GOT3 (cell line): ENCODE measurements at places on chromosomes 12 and 14.

GRCh38 chr12:69039911-69040310 is 106.9 kb upstream of the CPM start:
- no peak for DNase-seq

DNA sequence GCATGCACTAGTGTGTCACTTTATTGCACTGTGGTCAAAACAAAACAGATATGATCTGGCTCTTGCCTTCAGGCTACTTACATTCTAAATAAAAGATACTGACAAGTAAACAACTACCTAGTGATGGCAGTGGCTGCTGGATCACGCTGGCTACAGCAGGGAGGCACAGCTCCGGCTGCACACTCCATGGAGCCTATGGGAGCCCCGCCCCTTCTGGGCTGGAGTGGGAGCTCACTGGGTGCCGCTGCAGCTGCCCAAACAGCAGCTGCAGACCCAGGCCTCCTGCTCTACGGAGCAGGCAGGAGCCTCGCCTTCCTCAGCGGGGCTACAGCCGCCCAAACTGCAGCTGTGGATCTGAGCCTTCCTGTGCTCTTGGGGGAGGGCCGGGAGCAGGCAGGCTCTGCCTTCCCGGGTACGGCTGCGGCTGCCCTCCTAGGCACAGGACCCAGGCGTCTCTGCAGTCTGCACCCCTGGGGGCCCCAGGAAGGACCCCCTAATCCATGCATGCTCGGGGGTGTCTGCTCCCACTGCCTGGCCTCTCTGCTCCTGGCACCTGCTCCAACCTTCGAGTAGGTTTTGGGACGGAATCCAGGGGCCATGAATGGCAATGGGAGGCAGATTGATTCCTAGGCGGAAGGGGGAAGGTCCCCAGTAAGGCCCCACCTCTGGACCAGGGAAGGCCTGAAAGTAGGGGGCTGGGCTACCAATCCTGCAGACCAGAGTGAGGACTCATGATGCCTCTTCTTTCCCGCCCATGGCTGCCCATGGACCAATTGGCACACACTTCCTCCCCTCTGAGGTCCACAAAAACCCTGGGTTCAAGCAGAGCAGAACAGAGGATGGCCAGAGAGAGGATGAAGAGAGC is 253.1 kb downstream of the ANO6 start:
- no peak for DNase-seq

DNA sequence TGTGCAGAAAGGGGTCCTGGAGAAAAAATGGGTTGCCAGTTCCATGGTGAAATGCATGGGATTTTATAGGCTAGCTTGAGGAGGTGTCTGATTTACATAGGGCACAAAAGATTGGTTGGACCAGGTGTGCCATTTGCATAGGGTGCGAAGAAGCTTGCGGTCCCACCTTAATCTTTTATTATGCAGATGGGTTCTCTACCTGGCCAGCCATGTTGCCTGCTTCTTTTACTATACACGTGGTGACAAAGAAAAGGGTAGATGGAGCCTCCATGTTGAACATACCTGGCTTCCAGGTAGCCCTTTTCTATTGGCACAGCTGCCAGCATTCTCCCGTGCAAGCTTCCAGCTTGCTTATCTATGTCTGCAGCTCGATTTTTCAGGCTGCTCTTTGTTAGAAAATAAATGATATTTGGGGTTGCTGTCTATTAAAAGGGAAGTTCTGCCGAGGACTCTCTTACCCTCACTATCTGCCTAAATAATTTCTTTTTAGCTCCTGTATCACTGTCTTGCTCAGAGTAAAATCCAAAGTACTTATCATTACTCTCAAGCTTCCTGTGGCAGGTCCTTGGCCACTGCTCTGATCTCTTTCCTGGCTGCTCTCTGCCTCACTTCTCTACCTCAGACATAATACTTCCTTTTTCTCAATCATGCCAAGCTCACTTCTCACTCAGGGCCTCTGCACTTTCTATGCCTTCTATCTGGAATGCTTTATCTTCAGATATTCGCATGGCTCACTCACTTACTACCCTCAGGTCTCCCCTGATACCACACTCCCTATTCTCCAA is 216.0 kb upstream of the DAAM1 start:
- DNase-seq = no peak

GRCh38 chr14:96205978-96206360 is 1.3 kb downstream of the BDKRB2 start:
- DNase-seq = no peak

GRCh38 chr14:51014086-51014485 is 69.8 kb upstream of the PYGL start:
- no peak for DNase-seq

- no peak for DNase-seq
These were observed 946 bp downstream of the DDX24 start for GRCh38 chr14:94079891-94080620.

- no peak for DNase-seq
These were observed 11.1 kb downstream of the KRT75 start for GRCh38 chr12:52423035-52423434.

DNA sequence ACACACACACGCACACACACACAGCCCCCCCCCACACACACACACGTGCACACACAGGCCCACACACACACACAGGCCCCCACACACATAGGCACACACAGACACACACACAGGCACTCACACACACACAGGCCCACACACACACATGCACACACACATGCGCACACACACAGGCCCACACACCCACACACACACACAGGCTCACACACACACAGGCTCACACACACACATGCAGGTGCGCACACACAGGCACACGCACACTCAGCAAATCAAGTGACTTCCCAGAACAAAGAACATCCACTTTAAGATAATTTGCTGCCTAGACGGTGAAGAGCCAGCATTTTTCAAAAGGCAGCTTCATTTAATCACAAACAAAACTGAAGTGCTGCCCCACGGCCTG is 78.5 kb upstream of the FBRSL1 start:
- DNase-seq = no peak

- DNase-seq = no peak
These were observed 6.9 kb upstream of the GPRC5D start for GRCh38 chr12:12958886-12959285.

GRCh38 chr12:26647088-26647487 is 185.9 kb downstream of the ITPR2 start:
- DNase-seq = no peak

GRCh38 chr12:130246560-130246959 is 84.3 kb downstream of the FZD10 start:
- no peak for DNase-seq

DNA sequence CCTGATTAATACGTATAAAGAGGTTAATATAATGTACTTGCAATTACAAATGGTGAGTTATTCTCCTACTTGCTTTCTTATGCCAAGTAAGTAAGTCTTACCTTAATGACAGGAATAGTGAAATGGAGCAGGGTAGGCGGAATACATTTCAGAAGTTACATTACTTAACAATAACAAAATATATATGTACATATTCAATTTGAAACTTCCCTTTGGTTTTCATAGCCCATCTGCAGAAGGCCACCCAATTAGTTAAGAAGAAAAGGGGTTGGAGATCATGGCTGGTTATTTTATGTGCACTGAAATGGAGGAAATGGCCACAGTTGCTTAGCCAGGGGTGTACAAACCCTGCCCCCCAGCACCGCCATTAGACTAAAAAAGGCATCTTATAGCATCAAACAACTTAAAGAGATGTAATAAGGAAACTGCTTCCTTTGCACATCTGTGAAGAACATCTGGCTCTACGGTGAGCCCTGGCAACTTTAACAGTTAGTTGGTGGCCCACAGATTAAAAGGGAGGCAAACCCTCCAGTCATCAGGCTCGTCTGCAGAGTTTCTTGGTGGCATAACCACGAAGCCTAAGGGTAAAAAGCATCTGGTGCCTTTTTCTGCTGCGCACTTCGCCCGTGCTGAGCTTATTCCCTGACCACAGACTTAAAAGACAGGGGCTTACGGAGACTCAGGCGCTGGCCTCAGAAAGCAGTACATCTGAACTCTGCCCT is 38.8 kb upstream of the DACT1 start:
- DNase-seq = no peak

- DNase-seq = no peak
These were observed 1.2 kb upstream of the LAG3 start for GRCh38 chr12:6771091-6771495.

- no peak for DNase-seq
These were observed 55.6 kb downstream of the SYNE3 start for GRCh38 chr14:95460647-95461478.

GRCh38 chr14:78593949-78594348 is 423.8 kb downstream of the NRXN3 start:
- DNase-seq = no peak

- no peak for DNase-seq
These were observed 35.6 kb upstream of the UBC start for GRCh38 chr12:124949779-124950728.

GRCh38 chr12:16063726-16064125 is 152.6 kb downstream of the DERA start:
- DNase-seq = no peak
